ENCODE measurements at places on chromosomes 4 and X.

GRCh38 chrX:23374291-23374690, 39.6 kb downstream of the PTCHD1 start:
- no peak for DNase-seq

DNA sequence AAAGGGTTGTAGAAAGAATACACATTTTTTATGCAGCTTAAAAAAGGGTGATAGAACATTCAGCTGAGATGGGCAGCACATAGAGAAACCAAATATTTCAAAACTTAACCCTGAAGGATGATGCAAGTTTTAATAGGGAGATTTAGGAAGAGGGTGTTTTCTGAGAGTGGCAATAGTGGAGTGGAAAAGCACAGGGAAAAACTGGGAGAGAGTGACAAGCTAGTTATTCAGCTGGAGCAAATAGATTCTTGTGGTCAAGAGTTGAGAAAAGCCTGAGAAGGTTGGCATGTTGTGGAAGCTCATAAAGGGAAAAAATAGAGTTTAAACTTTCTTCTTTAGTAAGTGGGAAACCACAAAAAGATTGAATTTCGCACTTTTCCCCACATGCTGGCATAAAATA, 359.6 kb upstream of the PITX2 start:
- no peak for DNase-seq

GRCh38 chr4:4396628-4397440, 9.9 kb downstream of the NSG1 start:
- no peak for DNase-seq

GRCh38 chr4:26896636-26897035, 36.0 kb downstream of the STIM2 start:
- DNase-seq, result no peak

- no peak for DNase-seq
These were observed 62.7 kb upstream of the GRID2 start for GRCh38 chr4:92241094-92241493.

GRCh38 chrX:53284684-53285447, 3.5 kb upstream of the IQSEC2 start:
- DNase-seq, result peak; percentile 63

DNA sequence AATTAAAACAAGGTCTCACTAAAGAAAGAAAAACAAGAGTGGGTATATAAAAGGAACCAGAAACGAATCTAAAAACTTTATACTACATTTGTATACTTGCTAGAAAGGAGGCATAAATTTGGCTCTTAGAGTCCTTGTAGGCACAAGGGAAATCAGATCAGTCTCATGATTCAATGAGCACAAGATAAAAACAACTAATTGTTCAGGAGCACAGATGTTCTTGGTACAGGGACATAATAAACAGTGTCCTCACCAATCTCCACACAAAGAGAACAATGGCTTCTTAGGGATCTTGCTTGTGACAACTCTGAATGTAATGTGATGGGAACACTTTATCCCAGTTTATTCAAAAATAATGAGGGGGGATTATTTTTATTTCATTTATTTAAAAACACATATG, 28.3 kb downstream of the TMEM144 start:
- no peak for DNase-seq

DNA sequence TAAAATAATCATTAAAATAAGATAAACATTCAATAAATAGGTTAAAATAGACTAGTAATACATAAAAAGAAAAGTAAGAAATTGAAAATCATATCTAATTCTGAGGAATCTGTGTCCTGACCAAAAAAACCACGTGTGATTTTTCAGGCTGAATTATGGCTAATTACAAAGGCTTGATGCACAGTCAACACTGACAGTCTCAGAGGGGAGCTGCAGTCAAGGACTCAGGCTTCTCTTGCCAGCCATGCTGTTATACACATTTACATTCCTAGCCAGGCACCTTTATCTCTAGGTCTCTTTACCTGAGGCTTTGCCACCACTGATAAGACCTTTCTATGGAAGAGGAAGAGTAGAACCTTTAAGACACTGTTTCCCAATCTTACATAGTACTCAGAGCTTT, 1737.7 kb upstream of the PCDH10 start:
- no peak for DNase-seq

DNA sequence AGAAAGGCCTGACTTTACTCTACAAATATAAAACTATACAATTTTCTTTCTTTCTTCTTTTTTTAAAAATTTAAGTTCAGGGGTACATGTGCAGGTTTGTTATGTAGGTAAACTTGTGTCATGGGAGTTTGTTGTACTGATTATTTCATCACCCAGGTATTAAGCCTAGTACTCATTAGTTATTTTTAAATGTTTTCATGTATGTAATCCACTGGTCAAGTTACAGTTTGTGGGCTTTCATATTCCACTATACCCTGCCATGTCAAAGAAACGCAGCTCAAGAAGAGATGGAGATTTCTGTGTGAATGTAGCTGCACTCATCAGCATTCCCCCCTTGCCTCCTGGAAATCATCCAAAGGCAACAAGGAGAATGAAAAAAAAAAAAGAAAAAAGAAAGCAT, 31.2 kb upstream of the SPRY1 start:
- no peak for DNase-seq

GRCh38 chr4:139315221-139315675, 13.0 kb upstream of the NDUFC1 start:
- DNase-seq, result no peak

DNA sequence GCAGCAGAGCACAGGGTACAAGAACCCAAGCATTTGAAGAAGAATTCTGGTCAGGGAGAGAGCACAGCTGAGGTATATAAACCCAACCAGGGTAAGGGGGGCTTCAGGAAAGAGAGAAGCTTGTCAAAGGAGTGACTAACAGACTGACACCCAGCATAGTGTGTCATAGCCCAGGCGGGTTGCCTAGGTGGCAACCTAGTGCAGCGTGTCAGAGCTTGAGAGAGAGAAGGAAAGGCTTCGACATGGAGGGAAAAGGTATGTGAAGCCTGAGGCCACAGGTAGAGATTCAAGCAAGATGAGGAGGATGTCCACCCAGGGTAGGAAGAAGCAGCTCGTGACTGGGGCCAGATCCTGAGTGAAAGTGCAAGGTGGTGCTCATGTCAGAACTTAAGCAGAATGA, 8.5 kb upstream of the ANTXR2 start:
- DNase-seq, result no peak

- no peak for DNase-seq
These were observed 76.7 kb downstream of the AFF1 start for GRCh38 chr4:87011340-87012034.

DNA sequence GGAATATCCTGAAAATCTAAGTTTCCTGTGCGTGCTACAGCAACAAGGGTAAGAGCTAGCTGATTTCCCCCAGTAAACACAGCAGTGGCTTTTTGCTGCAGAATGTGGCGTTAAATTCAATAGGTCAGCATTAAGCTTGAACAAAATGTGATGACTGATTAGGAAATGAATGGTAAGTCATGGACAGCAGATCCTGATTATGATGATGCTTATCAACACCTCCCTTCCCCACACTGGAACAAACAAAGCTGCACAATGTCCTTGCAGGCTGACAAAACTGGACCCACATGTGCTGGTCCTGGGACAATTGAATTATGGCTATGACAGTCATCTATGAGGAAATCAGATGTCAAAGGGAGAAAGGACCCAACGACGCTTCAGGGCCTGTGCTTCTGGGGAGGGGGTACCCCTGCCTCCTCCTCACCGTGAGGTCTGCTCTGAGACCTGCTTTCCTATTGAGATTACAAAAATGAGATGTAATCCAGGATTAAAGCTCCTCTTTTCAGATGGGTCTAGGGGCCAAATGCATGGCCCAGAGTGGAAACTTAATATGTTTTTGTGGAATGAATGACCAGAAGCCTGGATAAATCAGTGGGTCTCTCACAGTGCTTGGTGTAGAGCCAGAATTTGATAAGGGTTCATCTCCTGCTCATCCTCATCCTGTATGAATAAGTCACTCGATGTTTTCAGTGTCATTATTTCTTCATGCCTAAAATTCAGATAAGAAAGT, 32.0 kb upstream of the BOD1L1 start:
- DNase-seq, result no peak

DNA sequence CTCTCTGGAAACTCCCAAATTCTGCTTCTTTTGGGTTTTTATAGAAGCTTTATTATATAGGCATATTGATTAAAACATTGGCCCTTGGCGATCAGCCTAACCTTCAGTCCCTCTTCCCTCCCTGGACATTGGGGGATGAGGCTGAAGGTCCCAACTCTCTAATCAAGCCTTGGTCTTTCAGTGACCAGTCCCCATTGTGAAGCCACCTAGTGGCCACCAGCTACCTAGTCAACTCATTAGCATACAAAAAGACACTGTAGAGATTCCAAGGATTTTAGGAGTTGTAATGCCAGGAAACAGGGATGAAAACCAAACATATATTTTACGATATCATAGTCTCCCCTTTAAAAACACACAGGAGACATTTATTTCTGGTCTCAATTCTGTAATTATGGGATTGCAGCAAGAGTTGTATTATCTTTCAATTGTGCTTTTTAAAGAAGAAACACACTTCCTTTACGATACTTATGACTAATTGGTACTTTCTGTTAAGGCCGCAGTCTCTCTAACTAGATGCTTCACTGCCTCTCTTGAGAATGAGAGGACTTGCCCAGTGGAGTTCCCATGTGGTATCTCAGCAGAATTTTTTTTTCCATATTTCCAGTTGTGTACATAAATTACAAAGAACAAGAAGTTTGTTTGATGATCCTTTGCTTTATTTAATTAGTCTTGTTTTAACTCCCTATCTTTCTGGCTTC, 58.2 kb downstream of the WDR17 start:
- DNase-seq, result no peak

GRCh38 chr4:88418411-88418810, 38.5 kb upstream of the HERC5 start:
- DNase-seq, result no peak

GRCh38 chr4:166896254-166896653, 338.0 kb downstream of the SPOCK3 start:
- DNase-seq, result no peak

- DNase-seq, result no peak
These were observed 128.5 kb downstream of the LARP7 start for GRCh38 chr4:112765317-112765974.

DNA sequence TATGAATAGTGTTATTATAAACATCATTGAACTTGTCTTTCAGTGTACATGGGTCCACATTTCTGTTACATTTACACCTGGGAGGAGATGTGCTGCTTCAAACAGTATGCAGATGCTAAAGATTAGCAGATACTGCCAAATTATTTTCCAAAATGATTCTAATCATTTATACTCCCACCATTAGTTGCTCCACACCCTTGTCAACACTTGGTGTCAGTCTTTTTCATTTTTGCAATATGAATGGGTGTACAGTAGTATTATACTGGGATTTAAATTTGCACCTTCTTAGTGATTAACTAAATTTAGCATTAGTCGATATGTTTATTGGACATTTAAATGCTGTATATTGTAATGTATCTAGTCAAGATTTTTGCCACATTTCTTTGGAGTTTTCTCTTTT, 131.6 kb upstream of the GRID2 start:
- DNase-seq, result no peak

DNA sequence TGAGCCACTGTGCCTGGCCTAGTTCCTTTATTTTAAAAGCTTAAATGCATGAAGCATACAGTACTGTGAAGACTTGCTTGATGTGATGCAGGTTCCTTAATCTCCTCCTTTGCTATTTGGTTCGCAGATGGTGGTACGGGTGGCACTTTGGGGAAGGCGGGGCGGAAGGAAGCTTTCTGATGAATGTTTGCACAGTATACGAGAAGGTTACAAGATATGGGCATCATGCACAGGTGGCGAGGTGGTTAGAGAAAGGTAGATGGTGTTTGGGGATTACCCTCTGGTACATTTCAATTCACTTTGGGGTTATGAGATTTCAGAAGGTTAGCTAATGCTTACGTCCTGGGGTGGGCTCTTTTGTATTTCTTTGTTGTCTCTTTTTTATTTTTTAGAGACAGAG, 17.2 kb downstream of the RHOH start:
- DNase-seq, result no peak

- peak; percentile 63 for DNase-seq
These were observed at the start of gene NDNF for GRCh38 chr4:121072224-121073003. NDNF (minus strand) TSS chr4:121072535; CDS start chr4:121045837, 26,698 bp downstream.

- no peak for DNase-seq
These were observed 2.9 kb upstream of the CFP start for GRCh38 chrX:47632666-47633065.

DNA sequence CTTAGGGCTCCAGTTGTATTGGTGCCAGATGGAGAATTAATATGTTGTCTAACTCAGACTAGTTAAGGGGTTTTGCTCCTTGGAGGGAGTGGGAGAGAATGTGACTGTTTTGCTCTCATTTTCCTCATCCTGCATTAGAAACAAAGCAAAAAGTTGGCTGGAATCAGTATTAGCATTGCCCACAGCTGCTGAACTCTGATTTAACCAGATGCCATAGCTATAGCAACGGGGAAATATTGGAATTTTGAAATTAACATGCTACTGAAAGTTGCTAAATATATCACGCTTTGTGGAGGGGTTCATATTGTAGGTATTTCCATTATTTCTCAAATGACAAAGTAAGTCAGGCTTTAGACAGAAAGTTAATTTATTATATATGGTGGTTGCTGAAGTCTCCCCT, 66.7 kb upstream of the EOLA2 start:
- no peak for DNase-seq

- no peak for DNase-seq
These were observed 17.8 kb downstream of the NKX6-1 start for GRCh38 chr4:84481077-84481859.

- DNase-seq, result no peak
These were observed 1123.7 kb upstream of the POU3F4 start for GRCh38 chrX:82384401-82384800.

DNA sequence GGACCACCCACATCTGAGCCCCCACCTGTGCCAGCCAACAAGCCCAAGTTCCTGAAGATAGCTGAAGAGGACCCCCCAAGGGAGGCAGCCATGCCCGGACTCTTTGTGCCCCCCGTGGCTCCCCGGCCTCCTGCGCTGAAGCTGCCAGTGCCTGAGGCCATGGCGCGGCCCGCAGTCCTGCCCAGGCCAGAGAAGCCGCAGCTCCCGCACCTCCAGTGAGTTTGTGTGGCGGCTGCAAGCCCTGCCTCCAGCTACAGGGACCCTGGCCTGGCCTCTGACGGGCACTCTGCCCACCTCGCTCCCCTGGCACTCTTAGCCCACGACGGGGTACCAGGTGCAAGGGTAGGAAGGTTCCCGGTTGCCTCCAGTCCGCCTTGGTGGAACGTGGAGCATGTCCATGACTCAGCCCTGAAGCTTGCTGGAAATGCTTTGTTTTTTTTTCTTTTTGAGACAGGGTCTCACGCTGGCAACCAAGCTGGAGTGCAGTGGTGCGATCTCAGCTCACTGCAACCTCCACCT, 13.7 kb upstream of the ADD1 start:
- no peak for DNase-seq

DNA sequence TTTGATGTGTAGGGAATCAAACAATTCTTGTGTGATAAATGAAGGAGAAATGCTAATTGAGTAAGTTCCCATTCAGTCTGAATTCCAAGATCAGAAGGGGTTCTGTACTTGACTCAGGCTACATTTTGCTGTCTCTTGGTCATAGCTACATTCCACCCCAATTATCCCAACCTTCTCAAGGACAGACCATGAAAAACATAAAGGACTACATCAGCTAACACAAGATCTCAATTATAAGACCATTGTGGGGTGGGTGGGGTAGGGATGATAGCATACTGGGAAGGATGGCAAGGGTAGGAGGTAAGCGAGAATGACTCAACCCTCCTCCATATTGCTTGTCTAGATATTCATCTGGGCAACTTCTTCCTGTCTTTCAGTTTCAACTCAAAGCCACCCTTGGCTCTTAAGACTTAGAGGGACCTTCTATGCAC, 87.4 kb upstream of the ETNPPL start:
- no peak for DNase-seq

- DNase-seq, result no peak
These were observed 50.8 kb upstream of the HMX1 start for GRCh38 chr4:8922481-8922880.

Measured in activated CD4-positive, alpha-beta memory T cell treated with anti-CD3 and anti-CD28 coated beads for 36 hours (primary cell).